COLO829 (cell line): ENCODE measurements at places on chromosomes 5 and 9.
A peak's percentile ranks its signal among the peaks of the same experiment; 100 is the strongest.

DNA sequence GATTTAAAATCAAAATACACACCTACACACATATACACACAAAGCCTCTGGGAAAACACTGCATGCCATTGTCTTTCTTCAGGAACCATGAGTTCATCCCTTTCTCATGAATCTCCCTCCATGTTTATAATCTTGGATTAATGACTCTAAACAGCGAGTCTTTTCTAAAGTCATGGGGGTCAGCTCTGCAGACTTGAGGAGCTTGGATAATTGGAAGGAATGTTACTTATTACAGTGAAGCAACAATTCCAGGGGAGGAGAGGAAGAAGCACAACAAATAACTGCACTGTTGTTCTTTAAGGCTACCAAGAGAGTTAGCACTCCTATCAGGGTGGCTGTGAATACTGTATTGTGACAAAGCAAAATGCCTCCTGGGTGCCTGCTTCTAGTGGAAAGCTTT, 444.7 kb downstream of the ANXA1 start:
- DNase-seq, result peak; percentile 53

DNA sequence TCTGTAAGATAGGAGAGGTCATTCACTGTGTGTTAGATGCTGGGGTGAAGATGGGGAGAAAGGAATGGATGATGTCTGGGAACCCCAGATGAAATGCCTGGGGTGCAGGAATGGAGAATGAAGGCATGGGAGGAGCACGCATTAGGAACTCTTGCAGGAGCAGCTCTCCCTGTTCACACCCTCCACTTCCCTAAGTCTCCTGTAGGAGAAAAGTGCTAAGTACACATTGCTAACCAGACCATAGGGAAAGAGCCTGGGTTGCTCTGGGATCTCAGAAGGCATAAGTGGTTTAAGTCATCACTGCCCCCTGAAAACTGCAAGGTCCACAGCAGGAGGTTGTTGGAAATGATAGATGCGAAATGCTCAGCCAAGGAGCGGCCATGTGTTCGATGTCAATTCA, 163.1 kb downstream of the SEC61B start:
- DNase-seq, result no peak

DNA sequence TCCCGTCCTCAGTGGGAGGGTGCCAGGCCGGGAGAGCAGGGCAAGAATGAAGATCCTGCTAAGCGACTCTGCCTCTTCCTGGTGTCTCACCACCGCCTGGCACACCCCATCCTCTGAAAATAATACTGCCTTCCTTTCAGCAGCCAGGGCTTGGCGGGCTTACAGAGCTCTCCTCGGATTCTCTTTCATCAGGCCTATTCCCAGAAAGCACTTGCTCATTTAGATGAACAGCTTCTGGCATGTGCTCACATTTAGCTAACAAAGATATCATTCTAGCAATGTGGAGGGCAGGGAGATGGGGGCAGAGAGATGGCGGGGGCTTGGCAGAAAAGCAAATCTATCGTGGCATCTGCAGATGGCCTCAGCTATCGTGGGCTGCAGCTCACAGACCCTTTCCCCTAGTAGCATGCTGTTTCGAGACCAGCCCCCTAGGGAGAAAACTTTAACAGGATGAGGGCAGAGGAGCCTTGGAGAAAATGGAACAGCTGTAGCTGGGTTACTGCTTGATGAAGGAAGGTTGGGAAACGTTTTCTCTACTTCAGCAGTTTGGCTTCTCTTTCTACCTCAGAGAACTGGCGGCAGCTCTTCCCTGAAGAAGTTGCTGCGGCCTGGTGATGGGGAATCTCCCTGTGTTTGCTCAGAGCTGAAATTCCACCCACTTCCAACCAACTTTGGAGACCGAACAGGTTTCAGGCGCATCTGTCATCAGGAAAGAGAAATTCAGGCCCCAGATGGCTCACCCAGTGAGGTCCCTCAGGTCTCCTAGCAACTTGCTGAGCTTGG, 102.1 kb downstream of the TMEM174 start:
- DNase-seq, result no peak

DNA sequence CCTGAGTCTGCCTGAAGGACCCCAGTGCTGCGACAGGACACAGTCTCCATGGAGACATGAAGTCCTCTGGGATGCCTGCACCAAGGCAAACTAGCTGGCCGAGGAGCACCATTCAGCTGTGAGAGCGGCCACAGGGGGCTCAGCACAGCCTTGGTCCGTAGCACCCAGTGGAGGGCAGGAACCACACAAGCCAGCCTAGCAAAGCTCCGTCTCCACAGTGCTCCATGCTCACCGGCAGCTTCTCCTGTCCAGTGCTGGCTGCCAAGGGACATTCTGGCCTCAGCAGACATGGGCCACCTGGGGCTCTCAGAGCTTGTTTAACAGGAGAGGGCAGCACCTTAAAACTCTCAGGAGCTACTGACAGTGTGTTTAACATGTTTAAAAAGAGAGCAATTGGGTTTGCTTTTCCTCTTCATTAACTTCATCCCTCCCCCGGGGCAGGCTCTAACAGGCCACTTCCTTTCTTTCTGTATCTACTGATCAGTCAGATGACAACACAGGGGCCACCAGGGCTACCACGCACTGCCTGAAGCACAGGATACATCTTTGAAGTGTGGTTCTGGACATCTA, 57.0 kb downstream of the SECISBP2 start:
- no peak for DNase-seq

- no peak for DNase-seq
These were observed 28.5 kb downstream of the FUBP3 start for GRCh38 chr9:130607640-130608420.

DNA sequence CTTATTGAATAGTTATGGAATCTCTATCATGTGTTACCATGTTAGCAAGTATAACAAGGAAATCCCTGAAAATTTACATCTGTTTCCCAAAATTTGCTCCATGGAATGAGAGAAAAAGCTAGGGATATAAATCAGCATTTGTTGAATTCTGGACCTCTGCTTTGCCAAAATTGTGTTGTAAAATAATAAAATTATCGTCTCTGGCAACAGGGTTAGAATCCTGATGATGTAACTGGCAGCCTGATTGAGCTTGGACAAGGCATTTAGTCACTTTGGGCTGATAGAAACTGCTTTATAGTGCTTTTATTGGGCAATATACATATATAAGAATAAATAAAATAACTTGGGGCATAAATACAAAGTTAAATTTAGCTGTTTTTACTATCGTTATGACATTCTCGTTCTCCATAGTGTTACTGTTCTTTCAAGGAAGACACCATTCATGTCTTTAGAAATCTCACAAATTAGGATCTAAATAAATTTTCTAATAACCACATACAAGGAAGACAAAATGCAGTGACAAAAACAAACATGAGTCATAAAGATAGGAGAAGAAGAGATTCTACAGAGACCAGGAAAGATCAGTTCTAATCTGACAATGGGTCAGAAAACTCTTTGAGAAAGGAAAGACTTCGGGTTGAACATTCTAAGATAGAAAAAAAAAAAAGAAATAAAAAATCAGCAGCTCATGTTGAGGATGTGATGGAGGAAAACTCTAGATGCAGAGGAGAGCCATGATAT, 145.0 kb upstream of the CDH10 start:
- DNase-seq, result no peak
